ENCODE measurements at places on chromosomes 16 and 17. TPM values are rescaled to one million over a fixed set of nuclear protein-coding genes. Genes with fewer than 3 reads are reported as not detected.

Gene NAT9
- 27.4 TPM for total RNA-seq

Gene CALB2
- total RNA-seq, result 0.43 TPM

Gene YBX2
- total RNA-seq, result 0.13 TPM

Gene NACA2
- 0.13 TPM for total RNA-seq

Gene GLTPD2
- not detected for total RNA-seq

Gene AHSP
- not detected for total RNA-seq

Gene METTL23
- 20.1 TPM for total RNA-seq

Gene GALR2
- not detected for total RNA-seq

Measured in articular chondrocyte of knee joint (primary cell).